ENCODE measurements at places on chromosomes 3 and 15.
A peak's percentile ranks its signal among the peaks of the same experiment; 100 is the strongest.

- no peak for DNase-seq
Measured at GRCh38 chr15:98513428-98513986, 134.8 kb upstream of the IGF1R start.

- no peak for DNase-seq
Measured at GRCh38 chr15:20271647-20272046, 270.0 kb downstream of the GOLGA6L6 start.

GRCh38 chr3:157467200-157467599, 30.6 kb downstream of the PTX3 start:
- no peak for DNase-seq

DNA sequence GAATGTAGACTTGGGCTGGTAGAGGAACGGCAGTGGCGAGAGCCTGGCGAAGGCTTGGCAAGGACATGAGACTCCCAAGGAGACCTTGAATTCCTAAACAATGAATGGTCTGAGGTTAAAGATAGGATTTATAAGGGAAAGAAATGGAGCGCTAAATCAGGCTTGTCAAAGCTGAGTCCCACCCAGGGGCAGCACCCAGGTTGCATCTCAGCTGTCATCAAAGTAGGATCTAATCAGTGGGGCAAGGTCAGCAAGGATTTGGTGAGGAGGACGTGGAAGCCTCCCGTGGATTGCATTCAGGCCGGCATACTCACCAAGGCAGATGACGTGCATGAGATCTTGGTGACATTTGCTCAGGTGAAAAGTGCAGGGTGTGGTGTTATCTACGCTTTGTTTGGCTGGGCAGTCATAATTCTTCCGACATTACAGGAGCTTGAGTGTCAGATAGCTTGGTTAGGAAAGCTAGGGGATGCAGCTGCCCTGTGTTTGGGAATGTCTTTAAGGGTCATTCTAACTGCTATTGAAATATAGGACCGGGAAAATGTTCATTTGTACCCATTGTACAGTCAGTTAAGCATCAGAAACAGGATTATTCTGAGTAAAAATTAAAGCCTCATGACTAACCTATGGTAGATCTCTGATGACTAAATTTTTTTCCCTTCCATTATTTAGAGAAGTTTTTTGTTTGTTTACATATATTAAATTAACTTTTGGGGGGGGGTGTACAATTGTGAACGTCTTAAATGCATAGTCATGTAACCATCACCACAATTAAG, 99.4 kb upstream of the TSC22D2 start:
- no peak for DNase-seq

GRCh38 chr3:119641416-119641815, 19.0 kb downstream of the POPDC2 start:
- no peak for DNase-seq

DNA sequence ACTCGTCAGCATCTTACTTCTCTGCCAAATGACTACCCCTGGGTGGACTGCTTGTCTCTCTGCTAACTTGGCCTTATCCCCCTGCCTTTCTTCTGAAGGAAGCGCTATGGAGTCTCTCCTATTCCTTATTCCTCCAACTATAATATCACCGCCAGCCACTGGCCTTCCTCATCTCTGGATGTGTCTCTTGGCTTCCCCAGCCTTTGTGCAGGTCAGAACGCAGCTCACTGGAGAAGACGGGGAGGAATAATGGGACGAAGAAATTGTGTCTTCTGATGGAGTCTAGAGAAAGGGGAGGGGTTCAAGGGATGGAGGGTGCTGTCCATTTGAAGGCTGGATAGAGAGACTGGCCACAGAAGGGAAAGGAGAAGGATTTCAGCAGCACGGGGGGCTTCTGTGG, 16.9 kb downstream of the ITGA11 start:
- no peak for DNase-seq

DNA sequence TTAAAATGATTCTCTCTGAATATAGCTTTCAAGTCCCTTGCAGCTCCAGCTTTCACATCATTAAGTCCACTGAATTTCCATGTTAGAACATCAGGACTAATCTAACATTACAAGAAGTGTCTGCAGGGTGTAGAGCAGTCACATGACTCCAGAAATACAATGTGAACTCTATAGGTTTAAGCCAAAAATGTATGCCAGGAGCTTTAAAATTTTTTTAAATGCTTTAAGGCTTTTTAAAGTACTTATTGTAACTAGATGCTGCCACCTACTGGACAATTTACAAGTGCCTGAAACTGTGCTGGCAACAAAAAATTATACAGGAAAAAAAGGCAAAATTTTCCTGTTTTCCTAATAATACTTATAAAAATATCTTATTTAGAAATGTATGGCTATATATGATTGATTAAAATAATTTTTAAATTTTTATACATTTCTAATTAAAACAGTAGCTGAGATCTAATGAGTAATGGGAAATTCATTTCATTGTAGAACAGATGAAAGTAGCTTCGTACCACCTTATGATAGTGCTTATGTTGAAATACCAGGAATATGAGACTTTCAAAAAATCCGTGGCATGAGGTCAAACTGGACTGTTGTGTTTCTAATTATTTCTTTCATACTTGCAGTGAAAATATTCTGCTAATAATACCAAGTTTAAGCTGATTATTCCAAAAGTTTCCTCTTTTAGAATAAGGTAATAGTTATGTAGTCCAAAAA, 25.7 kb downstream of the FSIP1 start:
- peak; percentile 32 for DNase-seq

DNA sequence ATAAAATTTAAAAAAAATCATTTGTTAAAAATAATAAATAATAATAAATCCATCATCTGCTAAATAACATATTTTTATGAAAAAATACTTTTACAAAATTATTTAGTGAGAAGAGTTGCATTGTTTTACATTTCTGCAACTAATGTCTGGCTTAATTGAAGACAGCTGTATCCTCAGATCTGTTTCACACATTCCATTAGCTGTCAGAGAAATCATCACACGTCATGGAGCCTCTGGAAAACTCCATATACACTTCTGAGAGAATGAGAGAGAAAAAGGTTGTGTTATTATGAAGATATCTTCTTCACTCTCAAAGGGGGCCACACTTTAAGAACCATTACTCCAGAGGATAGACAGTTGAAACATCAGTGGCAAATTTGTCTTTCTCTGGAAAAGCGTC, 40.8 kb downstream of the CMSS1 start:
- DNase-seq, result no peak

DNA sequence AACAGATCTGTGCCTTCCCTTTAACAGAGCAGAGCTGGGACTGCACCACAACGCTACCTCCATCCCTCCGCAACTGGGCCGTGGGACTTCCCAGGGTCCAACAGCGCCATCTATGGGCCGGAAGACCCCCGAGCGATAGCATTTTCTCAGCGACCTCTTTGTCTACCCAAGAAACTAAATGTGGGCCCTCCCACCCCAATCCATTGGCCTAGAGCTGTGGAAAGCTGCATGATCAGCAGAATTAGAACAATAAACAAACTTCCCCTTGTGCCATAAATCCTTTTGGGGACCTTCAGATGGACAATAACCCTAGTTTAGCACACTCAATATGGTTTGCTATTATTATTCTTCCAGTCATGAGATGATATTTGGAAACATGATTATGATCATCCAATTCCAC, 74.8 kb upstream of the NTRK3 start:
- DNase-seq, result no peak
